ENCODE measurements at places on chromosomes 7 and 10.

DNA sequence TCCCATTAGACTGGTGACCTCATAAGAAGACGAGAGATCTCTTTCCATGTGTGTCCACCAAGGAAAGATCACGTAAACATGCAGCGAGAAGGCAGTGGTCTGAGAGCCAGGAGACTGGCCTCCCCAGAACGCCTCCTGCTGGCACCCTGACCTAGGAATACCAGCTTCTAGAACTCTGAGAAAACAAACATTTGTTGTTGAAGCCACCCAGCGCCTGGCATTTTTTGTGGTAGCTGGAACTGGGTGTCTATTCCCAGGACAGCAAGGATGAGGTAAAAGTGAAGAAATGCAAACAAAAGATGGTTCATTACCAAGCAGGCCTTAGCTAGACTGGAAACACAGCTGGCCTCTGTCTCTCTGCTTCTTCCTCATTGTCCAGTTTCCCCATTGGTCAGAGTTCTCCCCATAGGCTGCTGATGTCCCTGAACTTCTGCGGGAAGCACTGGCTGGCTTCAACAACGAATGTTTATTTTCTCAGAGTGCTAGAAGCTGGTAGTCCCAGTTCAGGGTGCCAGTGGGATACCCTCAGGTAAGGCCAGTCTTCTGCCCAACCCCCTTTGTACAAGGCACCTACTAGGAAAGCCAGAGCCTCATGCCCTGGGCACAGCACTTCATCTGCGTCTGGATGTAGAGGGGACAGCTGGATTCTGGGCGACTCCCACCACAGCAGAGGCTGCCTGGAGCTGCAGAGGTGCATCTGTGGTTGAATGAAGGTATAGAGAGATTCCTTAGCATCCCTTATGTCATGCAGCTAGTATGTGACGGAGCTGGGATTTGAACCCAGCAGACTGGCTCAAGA is 304.9 kb downstream of the TCERG1L start:
- DNase-seq: no peak

DNA sequence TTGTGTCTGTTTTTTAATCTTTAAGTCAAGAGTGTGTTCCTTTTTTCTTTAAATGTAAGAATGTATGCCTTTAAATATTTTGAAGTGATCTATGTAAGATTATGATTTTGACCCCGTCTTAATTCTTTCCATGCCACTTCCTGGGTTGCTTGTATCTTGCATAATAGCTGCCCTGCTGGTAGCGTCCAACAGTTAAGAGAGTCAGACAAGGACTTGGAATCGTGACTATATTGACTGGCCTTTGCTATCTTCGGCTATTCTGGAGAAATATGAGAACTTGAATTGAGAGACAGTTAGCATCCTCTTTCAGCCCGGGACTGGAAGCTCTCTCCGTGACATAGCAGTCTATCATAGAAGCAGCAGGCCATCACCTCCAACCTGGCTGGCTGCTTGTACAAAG is 13.0 kb downstream of the NRP1 start:
- DNase-seq: no peak

- DNase-seq: no peak
Observed at GRCh38 chr7:55641811-55642210, 69.5 kb upstream of the VOPP1 start.

- no peak for DNase-seq
Observed at GRCh38 chr7:53387515-53387914, 352.1 kb downstream of the POM121L12 start.

DNA sequence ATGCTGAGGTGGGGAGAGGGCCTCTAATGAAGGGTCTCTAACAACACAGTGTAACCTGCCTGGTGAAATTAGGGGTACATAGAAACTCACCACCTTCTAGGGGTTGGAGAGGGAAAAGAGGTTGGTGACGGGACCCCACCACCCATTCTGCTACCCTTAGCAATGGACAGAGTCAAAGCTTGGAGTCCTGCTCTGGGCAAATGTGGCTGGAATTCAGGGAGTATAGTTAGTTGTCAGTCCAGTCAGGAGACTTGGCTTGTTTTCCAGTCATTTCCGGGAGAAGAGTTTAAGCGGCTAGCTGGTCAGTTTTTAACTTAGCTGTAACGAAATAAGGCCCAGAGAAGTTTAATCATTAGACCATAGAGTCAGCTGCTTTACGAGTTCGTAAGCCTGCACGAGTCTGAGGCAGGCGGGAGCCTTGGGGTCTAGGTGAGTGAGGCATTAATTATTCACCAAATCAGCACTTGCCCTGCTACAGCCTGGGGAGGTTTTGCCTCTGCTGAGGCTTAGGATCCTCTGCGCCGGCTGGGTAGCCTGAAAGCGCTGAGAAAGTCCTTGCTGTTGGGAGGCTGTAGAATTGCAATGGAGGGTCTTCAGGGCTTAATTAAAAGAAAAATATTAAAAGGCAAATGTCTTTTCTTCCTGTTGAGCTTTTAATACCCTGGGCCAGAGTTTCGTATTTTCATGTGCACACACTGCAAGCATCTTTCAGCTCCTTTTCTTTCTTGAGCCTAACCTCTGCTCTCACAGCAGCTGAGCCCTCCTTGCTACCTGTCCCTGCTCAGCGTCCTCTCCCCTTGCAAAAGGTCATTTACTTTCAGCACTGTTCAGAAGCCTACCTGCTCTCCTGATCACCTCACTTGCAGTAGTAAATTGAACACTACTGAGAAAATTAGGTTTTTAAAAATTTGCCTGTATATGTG is 1.5 kb upstream of the LAMB1 start:
- peak; percentile 72 for DNase-seq

- DNase-seq: no peak
Observed at GRCh38 chr7:152035817-152036216, 10.3 kb downstream of the GALNT11 start.

DNA sequence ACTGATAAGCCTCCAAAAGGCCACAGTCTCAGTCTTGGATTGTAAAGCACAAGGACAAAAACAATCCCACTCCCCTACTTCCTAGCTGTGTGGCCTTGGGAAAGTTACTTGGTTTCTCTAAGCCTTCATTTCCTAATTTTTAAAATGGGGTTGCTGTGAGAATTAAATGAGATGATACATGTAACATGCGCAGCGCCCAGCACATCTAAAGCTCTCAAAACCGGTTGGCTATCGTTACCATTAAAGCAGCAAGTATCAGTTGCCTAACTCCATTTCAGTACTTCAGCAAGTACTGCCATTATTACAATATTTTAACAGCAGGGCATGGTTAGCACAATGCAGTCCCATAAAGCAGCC is 1.9 kb downstream of the NRCAM start:
- DNase-seq: no peak

DNA sequence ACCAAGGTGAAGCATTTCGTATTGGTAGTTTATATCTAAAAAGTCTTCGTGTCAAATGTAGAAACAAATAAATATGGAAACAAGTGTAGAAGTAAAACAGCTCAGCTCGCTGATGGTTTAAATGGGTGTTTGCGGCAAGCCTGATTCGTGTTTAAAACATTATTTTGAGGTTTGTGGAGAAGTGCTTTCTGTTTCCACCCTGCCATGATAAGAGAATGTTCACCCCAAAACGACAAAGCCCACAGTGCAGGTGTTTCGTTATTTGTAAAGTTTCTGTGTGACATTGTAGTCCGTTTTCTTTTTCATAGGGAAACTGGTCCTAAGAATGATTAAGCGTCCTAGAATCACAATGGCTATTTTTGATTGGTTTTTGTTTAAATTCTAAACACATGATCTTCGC is 316.2 kb upstream of the SHH start:
- DNase-seq: no peak

GRCh38 chr7:28389504-28390395 is 22.6 kb upstream of the CREB5 start:
- no peak for DNase-seq

DNA sequence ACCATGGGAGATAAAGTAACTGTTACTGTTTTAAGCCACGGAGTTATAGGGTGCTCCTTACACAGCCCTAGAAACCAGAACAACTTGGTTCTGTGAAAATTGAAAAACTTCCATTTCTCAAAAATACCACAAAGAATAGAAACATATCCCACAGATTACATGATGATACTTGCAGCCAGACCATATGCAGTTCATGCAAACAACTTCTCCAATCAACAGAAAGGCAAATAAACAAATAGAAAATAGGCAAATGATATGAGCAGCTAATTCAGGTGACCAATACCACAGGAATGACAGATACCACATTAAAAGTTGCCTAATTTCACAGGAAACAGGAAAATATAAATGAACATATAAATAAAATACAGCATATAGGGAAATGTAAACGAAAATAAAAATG is 297.5 kb downstream of the HTR7 start:
- DNase-seq: no peak

GRCh38 chr10:131081376-131081775 is 230.1 kb downstream of the TCERG1L start:
- DNase-seq: no peak

DNA sequence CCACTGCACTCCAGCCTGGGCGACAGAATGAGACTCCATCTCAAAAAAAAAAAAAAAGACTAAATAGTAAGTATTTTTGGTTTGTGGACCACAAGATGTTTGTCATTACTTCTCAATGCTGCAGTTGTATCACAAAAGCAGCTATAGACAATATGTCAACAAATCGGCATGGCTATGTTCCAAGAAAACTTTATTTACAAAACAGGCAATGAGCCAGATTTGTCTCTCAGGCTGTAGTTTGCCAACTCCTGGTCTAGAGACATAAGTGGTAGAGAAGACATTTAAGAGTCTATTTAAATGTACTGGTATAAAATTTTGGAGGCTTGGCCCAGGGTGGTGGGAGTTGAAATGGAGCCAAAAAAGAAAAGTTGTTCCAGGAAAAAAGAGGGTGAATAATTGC is 185.8 kb downstream of the SORCS1 start:
- no peak for DNase-seq

DNA sequence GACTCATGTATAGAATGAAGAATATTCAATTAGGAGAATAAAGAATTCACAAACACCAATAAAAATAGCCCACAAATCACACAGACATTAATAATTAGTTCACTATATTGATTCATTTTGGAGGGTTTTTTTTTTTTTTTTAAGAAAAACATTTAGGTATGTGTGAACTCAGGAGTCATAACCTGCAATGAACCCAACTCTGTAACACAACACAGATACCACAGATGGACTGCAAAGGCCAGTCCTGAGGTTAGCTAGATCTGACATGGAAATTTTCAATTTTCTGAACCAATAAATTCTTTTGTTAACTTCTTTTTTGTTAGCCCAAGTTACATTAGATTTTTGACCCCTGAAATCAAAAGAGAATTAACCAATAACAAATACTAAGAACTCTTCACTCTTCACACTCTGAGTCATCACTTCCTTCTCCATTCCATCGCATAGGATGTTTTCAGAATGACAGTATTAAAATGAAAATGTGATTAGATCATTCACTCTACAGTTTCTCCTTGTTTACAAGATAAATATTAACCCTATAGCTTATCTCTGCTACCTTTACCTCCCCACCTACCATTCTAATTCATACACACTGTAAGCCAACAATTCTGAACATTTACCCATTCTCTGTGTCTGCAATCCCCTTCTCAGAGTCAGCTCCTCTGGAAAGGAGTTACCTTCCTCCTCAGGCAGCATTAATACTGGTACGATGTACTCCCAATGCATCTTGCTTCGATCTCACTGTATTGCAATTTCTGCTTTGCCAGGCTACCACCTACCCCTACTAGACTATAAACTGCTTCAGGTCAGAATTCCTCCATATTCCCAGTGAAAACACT is 141.5 kb downstream of the LRRN3 start:
- DNase-seq: no peak

- DNase-seq: peak; percentile 48
Observed at GRCh38 chr7:114539575-114539974, 125.0 kb downstream of the FOXP2 start.

DNA sequence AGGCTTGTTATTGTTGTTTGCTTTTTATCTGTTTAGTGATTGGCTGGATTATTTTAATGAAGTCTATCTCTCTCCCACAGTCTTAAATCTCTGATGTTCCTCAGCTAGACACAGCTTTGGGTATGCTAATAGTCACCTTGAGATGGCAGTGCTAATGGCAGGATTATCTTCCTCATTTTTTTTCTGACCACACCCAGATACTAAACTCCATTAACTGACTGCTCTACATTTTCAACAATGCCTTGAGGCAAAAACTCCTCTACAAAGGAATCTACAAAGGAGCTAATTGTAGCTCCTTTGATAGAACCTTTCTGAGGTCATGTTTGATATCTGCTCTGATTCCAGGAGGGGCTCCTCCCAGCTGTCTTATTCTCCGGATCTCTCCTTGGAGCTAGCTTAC is 122.6 kb downstream of the HBP1 start:
- no peak for DNase-seq

GRCh38 chr10:17669185-17669872 is 25.4 kb downstream of the STAM start:
- no peak for DNase-seq

DNA sequence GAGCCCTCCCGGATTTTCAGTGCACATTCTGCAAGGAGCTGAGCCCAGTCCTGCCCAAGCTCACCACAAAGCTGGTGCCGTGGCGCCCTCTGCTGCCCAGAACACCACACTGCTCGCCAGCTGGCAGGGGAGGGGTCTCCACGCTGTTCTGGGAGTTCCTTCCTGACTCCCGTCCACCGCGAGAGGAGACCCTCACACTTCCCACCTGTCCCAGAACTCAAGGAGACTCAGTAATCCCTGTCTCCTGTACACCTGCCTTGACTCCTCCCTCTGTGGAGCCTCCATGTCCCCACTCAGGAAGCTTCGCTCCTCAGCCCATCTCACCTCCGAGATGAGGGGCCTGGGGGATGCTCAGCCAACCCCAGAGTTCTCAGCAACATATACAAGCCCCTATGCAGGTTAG is 11.3 kb downstream of the C10orf105 start:
- DNase-seq: peak; percentile 96

- DNase-seq: no peak
Observed at GRCh38 chr10:6928586-6928985, 348.5 kb upstream of the PRKCQ start.

GRCh38 chr10:129459762-129460539 is 7.1 kb upstream of the MGMT start:
- DNase-seq: peak; percentile 22

DNA sequence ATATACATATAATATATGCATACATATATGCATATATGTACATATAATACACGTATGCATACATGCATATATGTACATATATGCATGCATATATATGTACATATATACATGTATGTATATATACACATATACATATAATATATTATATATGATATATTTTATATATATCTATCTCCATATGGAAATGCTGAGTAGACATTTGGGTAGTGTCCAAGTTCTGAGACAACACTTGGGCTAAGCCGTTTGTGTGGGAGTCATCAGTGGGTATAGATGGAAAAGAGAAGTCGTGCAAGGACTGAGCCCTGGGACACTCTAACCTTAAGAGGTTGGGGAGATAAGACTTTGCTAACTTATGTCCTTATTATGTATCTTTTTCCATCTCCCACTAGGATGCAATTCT is 165.2 kb upstream of the PODXL start:
- DNase-seq: no peak

GRCh38 chr10:78960316-78960800 is 108.4 kb upstream of the ZMIZ1 start:
- DNase-seq: no peak

GRCh38 chr7:36670585-36671431 is 53.5 kb downstream of the AOAH start:
- peak; percentile 91 for DNase-seq

GRCh38 chr7:28623863-28624262 is 211.5 kb downstream of the CREB5 start:
- no peak for DNase-seq
